ENCODE measurements at places on chromosomes 5 and 9.
A peak's percentile ranks its signal among the peaks of the same experiment; 100 is the strongest.

- no peak overlapping the region for H3K4me3 ChIP-seq
- no peaks in the 10 kb centered on the region for H3K27me3 ChIP-seq
- DNase-seq = no peak
- H3K36me3 ChIP-seq = peaks cover 25% of the 10 kb centered on the region
Observed at GRCh38 chr5:142931896-142932686, 161.9 kb downstream of the ARHGAP26 start.

GRCh38 chr9:130701059-130702022 is 7.8 kb downstream of the EXOSC2 start:
- peaks cover 82% of the 10 kb centered on the region for H3K36me3 ChIP-seq
- peak; percentile 67 for DNase-seq
- H3K27me3 ChIP-seq = no peaks in the 10 kb centered on the region
- H3K4me3 ChIP-seq = no peak overlapping the region
- peaks cover 14% of the 10 kb centered on the region for H3K4me1 ChIP-seq
- no peak overlapping the region for H3K27ac ChIP-seq

DNA sequence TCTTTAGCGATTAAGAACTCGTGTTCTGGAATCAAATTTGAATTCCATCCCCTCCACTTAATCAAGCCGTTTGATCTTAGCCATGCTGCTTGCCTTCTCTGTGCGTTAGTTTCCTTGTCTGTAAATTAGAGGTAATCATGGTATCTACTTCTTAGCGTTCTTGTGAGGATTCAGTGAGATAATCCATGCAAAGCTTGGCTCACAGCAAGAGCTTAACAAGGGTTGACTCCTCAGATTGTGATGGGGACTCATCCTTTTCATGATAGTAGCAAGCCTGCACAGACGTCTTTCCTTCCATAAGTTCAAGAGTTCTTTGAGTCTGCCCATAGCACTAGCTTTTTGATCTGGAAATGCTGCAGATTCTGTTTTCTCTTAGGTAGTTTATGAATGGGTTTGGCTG is 72.8 kb downstream of the TRIO start:
- H3K27ac ChIP-seq = no peak overlapping the region
- no peak overlapping the region for H3K4me3 ChIP-seq
- no peak for DNase-seq
- no peaks in the 10 kb centered on the region for H3K36me3 ChIP-seq

GRCh38 chr9:116721944-116722343 is 34.8 kb downstream of the TRIM32 start:
- peaks cover 3% of the 10 kb centered on the region for H3K36me3 ChIP-seq
- no peak overlapping the region for H3K4me3 ChIP-seq
- no peaks in the 10 kb centered on the region for H3K4me1 ChIP-seq

- no peaks in the 10 kb centered on the region for H3K4me1 ChIP-seq
- DNase-seq = no peak
- no peak overlapping the region for H3K27ac ChIP-seq
- no peak overlapping the region for H3K4me3 ChIP-seq
- H3K36me3 ChIP-seq = no peaks in the 10 kb centered on the region
Observed at GRCh38 chr5:21862986-21863385, 990.2 kb downstream of the CDH12 start.
